Left lung (tissue), 14 donors: ENCODE measurements at places on chromosomes 16 and 17. TPM values are rescaled to one million over a fixed set of nuclear protein-coding genes. Genes with fewer than 3 reads are reported as not detected.
A peak's percentile ranks its signal among the peaks of the same experiment; 100 is the strongest.

LRRC75A gene
- total RNA-seq: 3.8 TPM

TNFRSF17 gene
- total RNA-seq: 1.2 TPM

CD79B gene
- total RNA-seq: 3.5 TPM

RNU2-1 gene
- 5,610 TPM for total RNA-seq

ITGAL gene
- total RNA-seq: 60.2 TPM

ATXN2L gene
- total RNA-seq: 114 TPM

RPL19 gene
- total RNA-seq: 1,286 TPM

- no peaks in the 10 kb centered on the region for H3K36me3 ChIP-seq
- H3K27me3 ChIP-seq: no peaks in the 10 kb centered on the region
- no peaks in the 10 kb centered on the region for H3K4me1 ChIP-seq
- DNase-seq: no peak
Observed at GRCh38 chr17:78643326-78643725, 66.1 kb upstream of the DNAH17 start.

GRCh38 chr16:59514651-59515050, 780.5 kb upstream of the GOT2 start:
- no peak for DNase-seq
- no peak overlapping the region for H3K27ac ChIP-seq
- H3K4me3 ChIP-seq: no peak overlapping the region
- no peaks in the 10 kb centered on the region for H3K27me3 ChIP-seq
- H3K36me3 ChIP-seq: no peaks in the 10 kb centered on the region

DNA sequence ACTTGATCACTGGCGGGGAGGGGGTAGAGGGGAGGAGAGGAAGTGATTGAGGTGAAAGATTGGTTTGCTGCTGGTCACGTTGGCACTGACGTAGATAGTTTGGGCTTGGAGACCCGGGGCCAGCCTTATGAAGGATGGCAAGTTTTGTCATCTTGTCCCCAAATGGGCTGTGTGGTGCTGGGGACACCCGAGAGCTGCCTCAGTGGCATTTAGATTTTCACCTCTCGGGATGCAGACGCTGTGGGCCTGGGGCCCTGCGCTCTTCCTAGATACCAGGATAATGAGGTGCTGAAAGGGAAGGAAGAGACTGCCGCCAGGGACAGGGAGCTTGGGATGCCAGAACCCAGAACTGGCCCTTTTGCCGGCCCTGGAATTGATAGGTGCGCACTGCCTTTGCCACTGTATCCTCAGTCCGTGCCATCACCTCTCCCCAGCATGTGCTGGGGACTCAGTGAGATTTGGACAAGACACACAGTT, 1.4 kb upstream of the SOCS3 start:
- H3K4me1 ChIP-seq: peaks cover 32% of the 10 kb centered on the region
- peak overlapping the region; percentile 98 for H3K27ac ChIP-seq
- DNase-seq: no peak
- no peaks in the 10 kb centered on the region for H3K27me3 ChIP-seq
- H3K4me3 ChIP-seq: peak overlapping the region; percentile 96

DNA sequence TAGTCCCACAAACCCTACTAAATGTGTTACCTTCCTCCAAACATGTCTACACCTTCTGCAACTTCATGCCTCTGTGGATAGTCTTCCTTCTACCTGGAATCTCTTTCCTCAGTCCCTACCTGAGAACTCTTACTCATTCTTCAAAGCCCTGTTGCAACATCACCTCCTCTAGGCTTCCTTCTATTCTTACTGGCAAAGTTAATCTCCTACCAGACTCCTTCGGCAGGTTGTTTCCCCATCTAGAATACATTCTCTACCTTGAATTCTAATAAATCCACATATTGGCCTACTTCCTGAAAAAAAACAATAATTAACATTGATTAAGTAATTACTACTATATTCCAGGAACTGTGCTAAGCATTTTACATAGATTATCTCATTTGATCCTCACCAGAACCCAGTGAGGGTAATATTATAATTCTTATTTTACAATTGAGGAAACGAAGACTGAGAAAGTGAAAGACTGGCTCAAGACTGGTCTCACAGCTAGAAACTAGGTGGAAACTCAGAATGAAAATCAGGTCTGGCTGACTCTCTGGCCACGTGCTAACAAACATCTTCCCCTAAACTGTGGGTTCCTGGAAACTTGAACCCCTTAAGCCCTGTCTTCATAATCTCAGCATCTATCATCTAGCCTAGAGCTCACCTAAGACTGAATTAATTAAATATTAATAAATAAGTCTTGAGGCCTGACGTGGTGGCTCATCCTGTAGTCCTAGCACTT, 4.6 kb upstream of the STAT3 start:
- H3K27me3 ChIP-seq: no peaks in the 10 kb centered on the region
- no peak overlapping the region for H3K4me3 ChIP-seq
- no peak for DNase-seq
- peaks cover 16% of the 10 kb centered on the region for H3K4me1 ChIP-seq
- no peak overlapping the region for H3K27ac ChIP-seq

- H3K27ac ChIP-seq: no peak overlapping the region
- DNase-seq: no peak
- no peaks in the 10 kb centered on the region for H3K36me3 ChIP-seq
Observed at GRCh38 chr17:57544401-57544800, 200.7 kb downstream of the CCDC182 start.

DNA sequence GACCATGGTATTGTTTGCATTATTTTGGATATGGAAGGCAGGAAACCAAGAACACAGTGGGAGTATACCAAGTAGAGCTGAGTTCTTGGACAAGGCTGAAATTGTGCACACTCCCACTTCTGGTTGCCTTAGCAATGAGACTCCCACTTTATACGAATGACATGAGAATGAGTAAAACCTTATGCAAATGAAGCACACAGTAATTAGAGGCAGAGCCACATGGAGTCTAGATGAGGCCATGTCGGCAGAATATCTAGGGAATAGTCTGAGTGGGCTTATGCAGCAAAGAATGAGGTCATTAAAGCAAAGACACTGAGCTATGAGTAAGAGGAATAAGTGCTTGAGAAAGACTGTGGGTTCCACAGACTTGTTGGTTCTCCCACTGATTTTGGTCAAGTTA, 178.7 kb downstream of the GRIN2A start:
- H3K27me3 ChIP-seq: no peaks in the 10 kb centered on the region
- H3K36me3 ChIP-seq: no peaks in the 10 kb centered on the region
- H3K27ac ChIP-seq: no peak overlapping the region
- no peaks in the 10 kb centered on the region for H3K4me1 ChIP-seq
- H3K4me3 ChIP-seq: no peak overlapping the region

- H3K4me3 ChIP-seq: no peak overlapping the region
- H3K27me3 ChIP-seq: no peaks in the 10 kb centered on the region
- H3K4me1 ChIP-seq: peaks cover 24% of the 10 kb centered on the region
- H3K27ac ChIP-seq: peak overlapping the region; percentile 65
- peak; percentile 82 for DNase-seq
Observed at GRCh38 chr17:77316191-77316641, 175.4 kb downstream of the SEC14L1 start.

DNA sequence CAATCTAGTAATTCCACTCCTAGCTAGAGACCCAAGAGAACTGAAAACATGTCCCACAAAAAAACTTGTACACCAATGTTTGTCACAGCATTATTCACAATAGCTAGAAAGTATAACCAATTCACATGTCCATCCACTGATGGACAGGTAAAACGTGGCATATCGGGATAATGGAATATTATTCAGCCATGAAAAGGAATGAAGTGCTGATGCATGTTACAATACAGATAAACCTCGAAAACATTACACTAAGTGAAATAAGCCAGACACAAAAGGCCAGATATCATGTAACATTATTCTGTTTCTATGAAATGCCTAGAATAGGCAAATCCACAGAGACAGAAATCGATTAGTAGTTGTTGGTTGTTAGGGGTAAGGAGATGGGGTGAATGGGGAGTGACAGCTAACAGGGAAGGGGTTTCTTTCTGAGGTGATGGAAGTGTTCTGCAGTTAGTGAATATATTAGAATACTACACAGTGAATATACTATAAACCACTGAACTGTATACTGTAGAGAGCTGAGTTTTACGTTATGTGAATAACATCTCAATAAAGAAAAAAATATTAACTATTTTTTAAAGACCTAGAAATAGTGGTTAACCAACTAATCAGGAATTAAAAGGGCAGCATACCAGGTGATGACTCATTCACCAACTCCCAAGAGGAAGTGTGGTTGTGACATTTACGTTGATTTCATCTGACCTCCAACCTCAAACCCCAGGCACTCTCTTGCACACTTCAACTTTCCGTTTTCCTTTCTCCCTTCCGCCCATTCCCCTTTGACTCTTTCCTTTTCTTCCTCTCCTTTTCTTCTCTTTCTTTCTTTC, 48.6 kb downstream of the GAS7 start:
- no peaks in the 10 kb centered on the region for H3K36me3 ChIP-seq
- H3K27me3 ChIP-seq: peaks cover 4% of the 10 kb centered on the region
- H3K4me1 ChIP-seq: peaks cover 50% of the 10 kb centered on the region

GRCh38 chr16:1094124-1094479, 1.9 kb downstream of the C1QTNF8 start:
- H3K36me3 ChIP-seq: no peaks in the 10 kb centered on the region
- no peak overlapping the region for H3K27ac ChIP-seq
- no peak for DNase-seq
- H3K27me3 ChIP-seq: peaks cover 15% of the 10 kb centered on the region

DNA sequence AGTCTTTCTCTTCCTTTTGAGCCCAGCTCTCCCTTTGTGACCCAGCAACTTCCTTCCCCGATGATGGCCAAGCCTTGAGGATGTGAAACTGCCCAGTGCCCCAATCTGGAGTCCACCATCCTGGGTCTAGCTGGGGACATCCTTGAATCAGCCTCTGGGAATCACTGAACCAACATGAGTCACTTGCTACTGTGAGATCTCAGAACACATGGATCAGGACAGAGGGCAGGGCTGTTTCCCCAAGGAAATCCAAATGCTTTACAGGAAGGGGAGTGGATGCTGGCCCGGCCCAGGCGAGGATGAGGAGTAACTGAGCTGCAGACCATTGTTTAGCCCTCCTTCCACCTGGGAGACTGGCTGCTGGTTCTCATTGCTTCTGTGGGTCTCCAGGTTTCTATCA, 547.6 kb downstream of the WWOX start:
- H3K4me3 ChIP-seq: no peak overlapping the region
- DNase-seq: no peak
- no peaks in the 10 kb centered on the region for H3K27me3 ChIP-seq
- H3K36me3 ChIP-seq: no peaks in the 10 kb centered on the region
- H3K27ac ChIP-seq: peak overlapping the region; percentile 5

GRCh38 chr17:68572138-68572842, 28.9 kb downstream of the FAM20A start:
- no peak overlapping the region for H3K4me3 ChIP-seq
- H3K27me3 ChIP-seq: no peaks in the 10 kb centered on the region
- peaks cover 26% of the 10 kb centered on the region for H3K4me1 ChIP-seq
- peak overlapping the region; percentile 55 for H3K27ac ChIP-seq
- no peak for DNase-seq

- no peaks in the 10 kb centered on the region for H3K27me3 ChIP-seq
- DNase-seq: no peak
- H3K27ac ChIP-seq: no peak overlapping the region
- H3K4me1 ChIP-seq: no peaks in the 10 kb centered on the region
- H3K36me3 ChIP-seq: no peaks in the 10 kb centered on the region
Observed at GRCh38 chr17:43442711-43443110, 41.1 kb upstream of the DHX8 start.

DNA sequence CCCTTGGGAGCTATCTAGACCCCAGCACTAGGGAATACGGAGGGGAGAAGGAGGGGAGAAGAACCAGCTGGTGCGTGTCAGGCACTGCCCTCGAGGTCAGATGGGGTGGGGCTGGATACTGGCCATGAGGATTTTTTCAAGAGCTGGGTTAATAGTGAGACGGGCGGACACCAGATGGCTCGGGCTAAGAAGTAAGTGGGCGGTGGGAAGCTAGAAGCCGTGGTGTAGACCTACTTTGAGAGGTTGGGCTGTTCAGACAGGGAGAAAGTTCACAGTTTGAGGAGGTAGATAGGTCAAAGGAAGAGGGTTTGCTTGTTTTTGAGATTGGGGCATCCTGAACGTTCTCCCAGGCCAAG, 303.8 kb downstream of the SEC14L1 start:
- no peak overlapping the region for H3K4me3 ChIP-seq
- H3K27ac ChIP-seq: peak overlapping the region; percentile 60
- no peaks in the 10 kb centered on the region for H3K36me3 ChIP-seq
- DNase-seq: peak; percentile 80
- H3K4me1 ChIP-seq: peaks cover 93% of the 10 kb centered on the region

GRCh38 chr16:1102333-1102700, 6.3 kb upstream of the C1QTNF8 start:
- H3K27ac ChIP-seq: no peak overlapping the region
- H3K4me1 ChIP-seq: no peaks in the 10 kb centered on the region
- no peak overlapping the region for H3K4me3 ChIP-seq
- DNase-seq: no peak
- H3K36me3 ChIP-seq: no peaks in the 10 kb centered on the region

DNA sequence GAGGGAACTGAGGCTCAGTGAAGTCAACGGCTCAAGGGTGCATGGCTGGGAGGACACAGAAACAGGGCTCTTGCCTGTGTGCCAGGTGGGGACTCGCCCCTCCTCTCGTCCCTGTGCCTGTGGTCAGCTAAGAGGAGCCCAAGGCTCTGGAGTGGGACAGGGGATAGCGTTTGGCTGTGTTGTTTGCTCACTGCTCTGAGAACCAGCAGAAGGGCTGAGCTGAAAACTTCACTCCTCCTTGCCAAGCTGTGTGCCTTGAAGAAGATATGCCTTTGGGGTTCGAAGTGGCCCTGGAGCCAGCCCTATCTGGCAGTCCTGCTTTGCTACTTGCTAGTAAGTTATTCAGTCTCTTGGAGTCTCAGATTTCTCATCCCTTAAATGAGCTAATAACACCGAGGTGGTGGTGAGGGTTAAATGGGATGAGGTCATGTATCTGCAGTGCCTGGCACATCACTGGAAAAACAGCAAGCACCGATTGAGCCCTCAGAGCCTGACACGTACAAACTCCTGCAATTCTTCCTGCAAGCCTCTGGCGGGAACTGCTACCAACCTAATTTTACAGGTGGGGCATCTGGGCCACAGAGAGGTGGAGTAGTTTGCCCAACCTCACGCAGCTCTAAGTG, 17.7 kb downstream of the FOXL1 start:
- no peak for DNase-seq
- no peaks in the 10 kb centered on the region for H3K36me3 ChIP-seq
- H3K27me3 ChIP-seq: peaks cover 13% of the 10 kb centered on the region
- H3K27ac ChIP-seq: no peak overlapping the region
